ENCODE measurements at places on chromosomes 7 and 10. TPM values are rescaled to one million over a fixed set of nuclear protein-coding genes. Genes with fewer than 3 reads are reported as not detected.

The ERVW-1 gene
- not detected for total RNA-seq

The PDK4 gene
- 27.2 TPM for total RNA-seq

The RPEL1 gene
- not detected for total RNA-seq

The STEAP2 gene
- 11.2 TPM for total RNA-seq

The CDH23 gene
- 6.7 TPM for total RNA-seq

The ITGA8 gene
- total RNA-seq = 64.9 TPM

The OR2A12 gene
- total RNA-seq = not detected

The FBXL13 gene
- 3.2 TPM for total RNA-seq

The PPP1R17 gene
- not detected for total RNA-seq

The TRIM74 gene
- total RNA-seq = 1.6 TPM

The NPY gene
- 2.9 TPM for total RNA-seq

The AGMO gene
- 0.93 TPM for total RNA-seq

The NKX1-2 gene
- not detected for total RNA-seq

The NEBL gene
- total RNA-seq = 62.6 TPM

The GJD4 gene
- total RNA-seq = not detected

The VIM gene
- total RNA-seq = 1,461 TPM

The HPSE2 gene
- total RNA-seq = 4.0 TPM

The MMD2 gene
- not detected for total RNA-seq

The C10orf53 gene
- not detected for total RNA-seq

The NEUROG3 gene
- not detected for total RNA-seq

Measured in metanephros (tissue), 2 donors.